ENCODE measurements at places on chromosomes 5 and 9. TPM values are rescaled to one million over a fixed set of nuclear protein-coding genes. Genes with fewer than 3 reads are reported as not detected.

DNA sequence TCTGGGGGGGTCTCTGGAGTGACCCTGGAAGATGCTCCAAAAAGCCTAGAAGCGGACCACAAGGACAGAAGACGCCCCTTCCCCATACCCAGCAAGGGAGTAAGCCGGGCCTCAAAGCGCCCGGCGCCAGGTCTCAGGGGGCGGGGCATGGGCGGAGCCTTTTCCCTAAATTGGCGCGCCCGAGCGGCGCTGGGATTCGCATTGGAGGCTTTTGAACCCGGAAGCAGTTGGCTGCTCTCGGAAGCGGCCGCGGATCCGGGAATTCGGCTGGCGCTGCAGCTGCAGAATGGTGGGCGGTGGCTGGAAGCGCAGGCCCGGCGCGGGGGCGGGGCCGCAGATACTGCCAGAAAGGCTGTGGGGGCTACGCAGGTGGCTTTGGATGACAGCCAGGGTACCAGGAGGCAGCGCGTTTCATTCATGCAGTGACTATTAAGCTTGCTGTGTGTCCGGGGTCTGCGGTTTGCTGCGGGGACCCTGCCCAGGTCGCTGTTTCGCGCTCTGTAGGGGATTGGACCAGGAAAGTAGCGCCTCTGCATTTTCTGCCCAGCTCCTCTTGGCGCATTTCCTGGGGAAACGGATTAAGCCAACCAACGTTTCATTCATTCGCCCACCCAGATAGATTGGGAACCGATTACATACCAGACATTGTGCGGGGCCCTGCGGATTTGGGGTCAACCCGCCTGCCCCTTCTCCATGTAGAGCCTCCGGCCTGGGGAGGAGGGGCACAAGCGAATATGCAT is 83.0 kb upstream of the FREM1 start:
- DNase-seq = peak; percentile 33

DNA sequence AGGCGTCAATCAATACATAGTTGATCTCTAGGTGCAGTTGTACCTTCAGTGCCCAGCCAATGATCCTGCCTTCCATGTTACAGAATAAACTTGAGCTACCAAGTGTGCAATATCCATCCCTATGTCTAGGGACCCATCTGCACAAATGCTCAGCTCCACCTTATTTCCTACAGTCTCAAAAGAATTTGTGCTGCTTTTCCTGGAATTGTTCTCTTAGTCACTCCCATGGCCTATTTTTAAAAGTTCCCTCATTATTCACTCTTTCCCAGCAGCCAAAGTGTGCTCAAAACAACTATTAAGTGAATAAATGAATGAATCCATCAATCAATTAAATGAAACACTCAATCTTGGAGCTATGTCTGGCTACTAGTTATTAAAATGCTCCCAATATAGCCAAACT is 14.7 kb downstream of the LIX1 start:
- DNase-seq = no peak

GRCh38 chr5:143113461-143113860 is 290.0 kb downstream of the NR3C1 start:
- DNase-seq = no peak

PURA gene
- total RNA-seq = 24.2 TPM

DNA sequence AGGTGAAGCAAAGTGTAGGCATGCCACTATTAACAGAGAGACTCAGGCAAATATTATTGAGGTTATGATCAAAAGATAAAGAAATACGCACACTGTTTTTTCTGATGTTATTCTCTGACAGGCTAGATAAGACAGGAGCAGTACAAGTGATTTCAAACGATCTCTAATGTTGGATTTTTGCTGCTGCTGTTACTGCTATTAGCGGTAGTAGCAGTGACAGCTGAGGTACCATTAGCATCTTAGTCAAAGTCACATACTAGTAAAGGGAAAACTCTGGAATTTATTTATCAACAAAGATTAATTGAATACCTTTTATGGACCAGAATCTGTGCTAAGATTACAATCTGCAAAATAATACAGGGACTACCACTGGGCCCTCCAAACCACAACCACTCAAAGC is 362.4 kb upstream of the CDH6 start:
- DNase-seq = no peak

- no peak for DNase-seq
These were observed 62.8 kb downstream of the TLE1 start for GRCh38 chr9:81626511-81626910.

DNA sequence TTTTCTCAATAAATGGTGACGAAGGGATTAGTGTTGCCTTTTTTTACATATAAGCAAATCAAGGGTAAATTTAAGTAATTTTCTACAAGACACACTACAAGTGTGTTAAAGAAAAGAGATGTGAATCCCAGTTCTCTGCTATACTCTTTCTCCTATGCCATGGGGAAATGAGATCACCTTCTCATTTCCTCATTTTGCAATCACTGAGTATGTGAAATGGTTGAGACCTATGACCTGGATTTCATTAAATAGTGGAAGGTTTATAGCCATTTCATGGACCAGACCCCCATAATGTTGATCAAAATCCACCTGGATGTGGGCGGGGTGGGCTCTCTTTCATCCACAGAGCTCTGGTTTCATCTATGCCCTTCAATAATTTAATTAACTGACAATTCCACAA is 66.9 kb upstream of the SLIT3 start:
- no peak for DNase-seq

GAS1 gene
- total RNA-seq = 82.1 TPM

- no peak for DNase-seq
These were observed 5.1 kb downstream of the LIFR start for GRCh38 chr5:38551030-38552017.

GRCh38 chr5:181243564-181244343 is at the start of gene RACK1:
Gene RACK1, minus strand, starts transcription at chr5:181243906. Its CDS starts 106 bp downstream, at chr5:181243800.
- peak; percentile 88 for DNase-seq

- DNase-seq = no peak
These were observed 60.9 kb downstream of the YTHDC2 start for GRCh38 chr5:113574417-113574816.

GABRA6 gene
- total RNA-seq = 6.1 TPM

DNA sequence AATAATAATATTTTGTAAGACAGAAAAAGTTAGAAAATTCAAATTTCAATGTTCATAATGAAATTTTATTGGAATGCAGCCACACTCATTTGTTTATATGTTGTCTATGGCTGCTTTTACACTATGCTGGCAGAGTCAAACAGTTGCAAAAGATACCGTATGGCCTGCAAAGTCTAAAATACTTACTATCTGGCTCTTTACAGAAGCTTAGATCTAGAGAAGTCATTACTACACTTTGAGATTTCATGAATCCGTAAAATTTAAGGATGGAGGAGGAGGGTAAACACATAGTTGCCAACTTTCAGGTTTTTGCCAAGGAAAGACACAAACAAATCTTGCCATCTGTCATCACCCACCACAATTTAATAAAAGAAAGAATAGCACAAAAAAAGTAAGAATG is 25.1 kb upstream of the PCSK1 start:
- DNase-seq = no peak

GRCh38 chr5:143614831-143615230 is 197.1 kb upstream of the HMHB1 start:
- no peak for DNase-seq

- DNase-seq = no peak
These were observed 1.4 kb downstream of the NR3C1 start for GRCh38 chr5:143402017-143402552.
